ENCODE measurements at places on chromosomes 4 and X.

GRCh38 chr4:140684314-140684713, 71.9 kb downstream of the TBC1D9 start:
- no peak for DNase-seq

DNA sequence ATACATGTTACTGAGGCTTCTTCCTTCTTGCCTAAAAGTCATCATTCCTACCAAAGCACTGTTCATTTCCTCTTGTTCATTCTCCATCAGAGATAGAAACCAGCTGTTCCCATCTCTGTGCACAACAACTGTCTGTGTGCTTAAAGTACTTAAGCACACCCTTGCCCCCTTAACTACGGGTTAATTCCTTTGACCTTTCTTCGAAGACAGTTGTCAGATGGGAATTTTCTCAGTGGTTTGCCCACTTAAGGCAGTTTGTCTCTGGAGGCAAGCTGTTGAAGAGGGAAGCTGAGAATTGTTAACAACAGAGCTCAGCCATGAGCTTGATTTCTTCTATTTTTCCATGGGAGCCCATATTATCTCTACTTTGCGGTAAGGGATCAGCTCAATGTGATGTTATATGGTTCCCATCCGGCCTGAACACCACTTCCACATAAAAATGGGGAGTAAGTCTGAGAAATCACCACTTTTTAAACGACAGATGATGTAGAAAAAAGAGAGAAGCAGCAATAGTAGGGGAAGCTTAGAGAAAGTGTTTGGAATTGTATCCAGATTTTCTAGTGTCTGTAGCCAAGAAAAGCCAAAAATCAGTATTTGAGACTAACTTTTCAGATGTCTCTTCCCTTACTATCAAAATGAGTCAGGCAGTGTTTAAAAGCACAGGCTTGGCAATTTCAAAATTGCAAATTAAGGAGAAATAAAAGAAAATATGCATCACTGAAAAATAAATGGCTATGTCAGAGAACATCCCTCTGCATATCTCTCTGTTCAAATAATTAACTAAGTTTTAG, 194.4 kb downstream of the SLIT2 start:
- DNase-seq, result no peak

- no peak for DNase-seq
Observed at GRCh38 chrX:145190801-145191389, 56.4 kb upstream of the SPANXN1 start.

- DNase-seq, result no peak
Observed at GRCh38 chr4:7423801-7424552, 10.8 kb downstream of the PSAPL1 start.

- no peak for DNase-seq
Observed at GRCh38 chr4:6361076-6361784, 91.6 kb downstream of the WFS1 start.

DNA sequence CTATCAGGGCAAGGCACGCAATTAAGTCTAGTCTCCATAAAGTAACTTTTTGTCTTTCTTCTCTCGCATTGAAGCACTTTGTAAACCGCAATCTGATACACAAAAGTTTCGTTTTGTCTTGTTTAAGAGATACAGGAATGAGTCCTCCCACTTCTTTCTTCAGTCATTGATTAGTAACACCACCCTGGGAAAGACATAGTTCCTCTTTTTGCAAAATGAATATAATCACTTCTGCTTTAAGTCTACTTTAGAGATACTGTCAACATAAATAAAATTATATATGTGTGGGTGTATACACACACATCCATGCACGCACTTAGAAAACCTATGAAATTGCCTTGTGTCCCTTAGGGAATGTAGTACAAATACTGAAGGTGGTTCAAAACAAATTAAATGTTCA, 11.7 kb downstream of the COQ2 start:
- no peak for DNase-seq

DNA sequence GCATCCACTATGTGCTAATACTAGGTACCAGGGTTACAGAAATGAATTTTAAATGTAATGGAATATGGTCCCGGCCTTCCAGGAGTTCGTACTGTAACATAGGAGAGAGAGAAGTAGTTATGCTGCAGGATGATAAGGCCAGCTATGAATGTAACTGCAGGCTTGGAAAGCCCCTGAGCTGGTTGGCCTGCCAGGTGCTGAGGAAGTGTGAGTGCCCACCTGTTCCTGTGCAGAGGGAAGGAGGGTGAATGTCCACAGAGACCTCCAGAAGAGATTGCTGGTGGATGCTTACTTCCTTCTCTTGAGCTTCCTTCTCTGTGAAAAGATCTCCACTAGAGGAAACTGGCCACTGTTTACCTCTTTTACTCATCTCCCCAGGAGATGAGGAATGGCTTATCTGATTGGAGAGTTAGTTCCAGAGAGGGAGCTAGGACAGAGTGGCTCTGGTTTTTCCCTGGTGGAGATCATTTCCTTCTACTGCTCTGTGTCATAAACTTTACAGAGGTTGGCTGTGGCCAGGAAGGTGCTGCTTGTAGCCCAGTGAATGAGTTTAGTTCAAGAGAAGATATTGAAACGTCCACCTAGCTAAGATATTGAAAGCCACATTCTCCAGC, 114.0 kb upstream of the LNX1 start:
- DNase-seq, result no peak

DNA sequence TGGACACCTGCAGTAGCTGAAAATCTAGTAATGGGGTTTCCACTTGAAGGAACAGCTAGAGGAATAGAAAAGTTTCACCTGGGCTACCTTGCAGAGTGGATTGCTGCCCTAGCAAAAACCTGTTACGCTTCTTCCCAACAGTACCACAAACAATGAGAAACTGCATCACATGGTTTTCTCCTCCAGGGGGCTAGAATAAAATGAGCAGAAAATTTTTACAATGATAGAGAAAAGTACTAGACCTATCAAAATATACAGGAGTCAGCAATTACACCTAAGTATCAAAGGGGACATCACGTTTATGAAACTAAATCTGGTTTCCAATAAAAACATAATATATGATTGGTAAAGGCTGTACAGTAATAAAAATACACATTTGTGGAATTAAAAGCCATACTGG, 423.1 kb upstream of the PITX2 start:
- DNase-seq, result no peak

DNA sequence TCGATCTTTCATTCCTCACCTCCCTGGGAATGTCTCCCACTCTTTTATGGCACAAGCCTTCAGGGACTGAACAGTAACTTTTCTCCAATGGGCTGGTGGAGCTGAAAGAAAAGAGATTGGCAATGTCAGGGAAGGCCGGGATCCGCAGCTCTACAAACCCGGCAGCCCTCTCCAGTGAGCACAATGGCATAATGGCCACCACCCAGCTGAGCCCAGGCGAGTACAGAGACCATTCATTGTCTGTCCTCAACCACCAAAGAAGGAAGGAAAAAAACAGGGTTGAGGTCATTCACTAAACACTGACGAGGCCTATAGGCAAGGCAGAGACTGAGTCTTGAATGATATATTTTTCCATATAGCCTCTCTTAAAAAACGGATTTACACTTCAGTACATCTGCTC, 3.6 kb downstream of the GEMIN8 start:
- DNase-seq, result no peak

DNA sequence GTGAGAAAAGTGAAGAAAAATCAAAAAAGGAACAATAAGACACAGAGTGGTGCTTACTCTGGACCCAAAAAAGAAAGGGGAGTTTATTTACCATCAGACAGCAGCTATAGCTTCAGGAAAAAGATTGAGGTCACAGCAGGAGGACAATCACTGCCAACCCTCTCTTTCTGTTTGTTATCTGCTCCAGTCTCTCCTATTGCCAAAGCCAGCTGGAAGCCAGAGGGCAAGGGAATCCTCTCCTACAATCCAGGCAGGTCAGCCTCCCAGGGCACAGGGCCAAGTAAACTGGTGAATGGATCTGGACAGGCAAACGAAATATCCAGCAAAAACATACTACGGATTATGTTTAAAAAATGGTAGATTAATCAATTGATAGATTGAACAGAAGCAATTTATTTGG, 306.9 kb upstream of the SLIT2 start:
- DNase-seq, result no peak

DNA sequence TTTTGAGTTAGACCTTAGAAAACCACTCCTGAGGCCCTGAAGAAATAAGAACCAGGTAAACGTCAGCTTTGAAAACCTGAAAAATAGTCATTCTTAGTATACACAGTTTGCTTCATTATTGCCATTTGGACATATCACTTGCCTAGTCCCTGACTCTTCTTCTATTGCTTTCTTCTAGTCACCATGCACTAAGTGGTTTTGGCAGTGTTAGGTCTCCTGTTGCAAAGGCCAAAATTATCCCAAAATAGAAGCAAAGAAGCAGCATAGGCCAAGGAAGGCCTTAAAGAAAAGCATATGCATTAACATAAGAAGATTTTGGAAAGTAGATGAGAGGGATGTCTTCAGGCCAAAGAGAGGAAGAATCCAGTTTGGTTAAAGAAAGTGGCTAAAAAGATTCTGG, 24.1 kb upstream of the SMPX start:
- no peak for DNase-seq

DNA sequence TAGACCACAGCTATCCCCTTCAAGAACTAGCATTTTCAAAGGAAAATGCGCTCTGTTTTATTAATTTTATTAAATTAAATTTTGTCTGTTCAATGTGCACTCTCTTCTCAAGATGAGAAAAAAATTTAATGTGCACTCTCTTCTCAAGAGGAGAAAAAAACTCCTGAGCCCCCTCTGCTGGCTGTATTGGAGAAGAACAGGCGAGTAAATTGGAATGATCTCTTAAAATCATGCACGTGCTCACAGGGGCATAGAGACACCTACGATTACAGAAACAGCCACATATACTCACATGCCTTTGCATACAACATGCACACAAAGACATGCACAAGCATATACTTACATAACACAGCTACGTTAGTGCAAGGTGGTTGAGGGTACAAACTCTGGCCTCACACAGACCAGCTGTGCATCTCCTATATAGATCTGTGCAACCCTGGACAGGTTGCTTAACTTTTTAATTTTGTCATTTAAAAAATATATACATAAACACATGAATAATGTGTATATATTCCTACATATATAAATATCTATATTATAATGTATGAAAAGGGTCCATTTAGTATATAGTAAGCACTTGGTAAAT, 176.2 kb upstream of the CXorf66 start:
- DNase-seq, result no peak

DNA sequence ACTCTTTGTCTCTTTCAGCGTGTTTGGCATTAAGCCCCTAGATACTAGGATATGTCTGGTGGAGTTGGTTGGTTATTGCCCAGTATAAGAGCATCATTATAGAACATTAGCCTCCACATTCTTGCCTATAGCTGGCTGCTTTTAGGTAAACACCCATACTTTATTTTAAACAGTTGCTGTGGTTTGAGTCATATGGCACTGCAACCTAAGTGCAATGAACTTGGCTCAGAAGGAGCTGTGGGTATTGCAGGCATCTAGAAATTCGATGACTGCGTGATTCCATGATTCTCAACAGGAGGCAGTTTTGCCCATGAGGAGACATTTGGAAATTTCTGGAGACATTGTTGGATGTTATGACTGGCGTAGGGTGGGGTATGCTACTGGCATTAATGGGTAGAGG, 49.5 kb downstream of the DCLK2 start:
- no peak for DNase-seq

- no peak for DNase-seq
Observed at GRCh38 chr4:101183221-101183620, 164.1 kb downstream of the PPP3CA start.

- DNase-seq, result no peak
Observed at GRCh38 chrX:64169988-64170387, 35.5 kb downstream of the AMER1 start.

DNA sequence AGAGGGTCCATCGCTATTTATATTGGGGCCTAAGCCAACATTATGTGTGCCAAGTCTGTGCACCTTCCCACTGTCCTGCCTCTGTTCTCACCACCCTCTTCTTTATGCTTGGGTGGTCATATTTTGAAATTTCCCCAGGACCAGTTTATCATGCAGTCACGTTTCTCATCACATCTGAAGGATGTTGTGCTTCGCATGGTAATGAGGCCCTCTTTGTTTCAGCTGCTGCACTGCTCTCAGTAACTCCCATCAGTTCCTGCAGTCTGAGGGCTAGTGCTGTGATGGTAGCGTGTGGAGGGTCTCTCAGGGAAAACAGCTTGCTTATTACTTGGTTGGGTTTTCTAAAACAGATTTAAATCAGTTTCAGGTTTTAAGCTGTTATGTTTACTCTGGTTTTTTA, 288.0 kb downstream of the AFF2 start:
- DNase-seq, result no peak

- DNase-seq, result no peak
Observed at GRCh38 chr4:23169608-23170311, 477.0 kb downstream of the GBA3 start.

DNA sequence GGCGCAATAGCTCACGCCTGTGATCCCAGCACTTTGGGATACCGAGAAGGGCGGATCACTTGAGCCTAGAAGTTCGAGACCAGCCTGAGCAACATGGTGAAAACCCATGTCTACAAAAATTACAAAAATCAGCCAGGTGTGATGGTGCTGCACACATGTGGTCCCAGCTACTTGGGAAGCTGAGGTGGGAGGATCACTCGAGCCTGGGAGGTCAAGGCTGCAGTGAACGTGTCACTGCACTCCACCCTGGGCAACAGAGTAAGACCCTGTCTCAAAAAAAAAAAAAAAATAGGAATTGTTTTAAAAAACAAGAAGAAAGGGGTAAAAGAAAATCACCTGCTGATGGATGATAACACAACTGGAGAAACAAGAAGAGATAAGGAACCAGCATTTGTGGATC, 38.8 kb downstream of the CHIC2 start:
- no peak for DNase-seq

GRCh38 chr4:145482209-145483037, 770 bp downstream of the SMAD1 start:
- DNase-seq, result no peak

DNA sequence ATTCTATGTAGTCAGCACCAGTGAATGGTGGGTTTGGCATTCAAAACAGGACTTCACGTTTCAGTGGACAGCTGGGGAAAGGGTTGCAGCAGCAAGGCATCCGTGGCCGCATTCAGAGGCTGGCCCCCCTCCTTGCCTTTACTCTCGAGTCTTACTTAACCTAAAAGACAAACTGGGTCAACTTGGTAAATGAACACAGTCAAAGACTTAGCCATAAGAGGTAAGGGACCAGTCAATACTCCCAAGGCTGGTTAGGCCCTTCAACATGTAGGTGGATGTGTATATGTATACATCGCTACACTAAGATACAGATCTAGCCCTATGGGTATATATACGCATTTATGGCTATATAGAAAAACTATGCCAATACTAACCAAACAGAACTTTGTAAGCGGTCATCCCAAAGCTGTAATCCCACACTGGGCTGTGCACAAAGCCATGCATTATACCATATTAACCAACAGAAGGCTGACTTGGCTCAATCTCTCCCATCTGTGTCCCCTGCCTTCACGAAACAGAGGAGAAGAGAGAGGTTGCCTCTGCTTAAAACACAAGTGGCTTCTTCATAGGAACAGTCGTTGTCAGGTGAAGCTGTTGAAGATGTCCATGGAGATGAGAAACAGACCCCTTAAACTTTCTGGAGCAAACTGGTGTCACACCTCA, 61.9 kb downstream of the TSC22D3 start:
- no peak for DNase-seq

GRCh38 chr4:31427691-31428090, 707.5 kb downstream of the PCDH7 start:
- no peak for DNase-seq

Data from stimulated activated CD8-positive, alpha-beta memory T cell treated with anti-CD3 and anti-CD28 coated beads, Interleukin-7, amount 100 ng/mL, for 1 hour (primary cell).